ENCODE measurements at places on chromosomes 6 and 20.
A peak's percentile ranks its signal among the peaks of the same experiment; 100 is the strongest.

DNA sequence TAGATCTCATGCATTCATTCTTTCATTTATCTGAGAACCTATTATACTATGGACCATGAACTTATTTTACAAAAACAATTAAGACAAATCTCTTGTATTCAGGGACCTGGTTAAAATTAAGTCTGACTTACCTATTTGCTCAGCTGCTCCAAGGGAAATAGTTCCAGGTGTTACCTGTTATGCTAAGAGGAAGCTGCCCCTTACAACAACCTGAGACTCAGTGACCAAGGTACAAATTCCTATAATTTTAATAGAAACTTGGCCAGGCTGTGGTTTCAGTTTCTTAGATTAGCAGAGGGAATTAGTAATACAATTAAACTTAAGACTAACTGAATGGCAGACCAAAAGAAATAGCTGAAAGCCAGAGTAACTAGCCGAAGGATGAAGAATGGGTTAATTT, 48.2 kb upstream of the GMPR start:
- no peak for DNase-seq

DNA sequence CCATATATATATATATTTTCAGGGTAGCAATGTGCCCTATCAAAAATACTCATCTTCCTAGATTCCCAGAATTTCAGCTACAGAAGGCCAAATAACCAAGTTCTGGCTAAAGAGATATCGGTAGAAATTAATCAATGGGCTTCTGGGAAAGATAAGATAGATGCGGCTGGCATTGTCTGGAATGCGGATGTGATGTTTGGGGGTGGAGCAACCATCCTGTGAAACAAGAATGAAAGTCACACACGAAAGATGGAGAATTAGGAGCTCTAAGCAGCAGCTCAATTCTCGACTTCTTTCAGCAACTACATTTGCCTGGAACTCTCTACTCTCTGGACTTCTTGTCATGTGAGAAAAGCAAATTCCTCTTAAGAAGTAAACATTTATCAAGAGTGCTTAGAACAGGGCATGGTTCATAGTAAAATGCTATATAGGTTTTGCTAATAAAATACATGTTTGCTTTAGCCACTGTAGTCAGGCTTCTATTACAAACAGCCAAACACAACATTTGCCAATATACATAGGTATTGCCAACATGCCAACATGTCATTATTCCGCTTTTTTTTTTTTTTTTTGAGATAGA, 90.8 kb downstream of the CLIC5 start:
- no peak for DNase-seq

DNA sequence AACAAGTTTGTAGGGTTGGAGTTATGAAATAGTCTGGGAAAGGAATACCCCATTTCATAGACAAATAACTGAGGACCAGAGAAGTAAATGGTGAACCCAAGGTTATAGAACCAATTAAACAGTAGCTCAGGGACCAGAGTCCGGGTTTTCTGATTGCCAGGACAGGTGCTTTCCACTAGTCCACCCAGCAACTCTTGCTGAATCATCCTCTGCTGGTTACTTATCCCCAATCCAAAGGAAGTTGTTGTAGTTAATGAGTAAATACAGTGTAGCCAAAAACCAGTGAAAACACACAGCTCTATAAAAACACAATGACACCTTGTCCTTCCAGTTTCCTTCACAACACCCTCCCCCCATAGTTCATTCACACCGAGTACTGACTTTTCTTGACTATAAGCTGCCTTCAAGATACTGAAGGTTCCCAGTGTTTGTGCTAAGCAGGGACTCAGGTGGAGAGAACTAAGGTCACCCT, 766 bp upstream of the TINAG start:
- DNase-seq = no peak

GRCh38 chr6:30696432-30696831, 5.6 kb upstream of the NRM start:
- no peak for DNase-seq

- DNase-seq = no peak
Observed at GRCh38 chr20:1490643-1491195, 501 bp downstream of the SIRPB2 start.

DNA sequence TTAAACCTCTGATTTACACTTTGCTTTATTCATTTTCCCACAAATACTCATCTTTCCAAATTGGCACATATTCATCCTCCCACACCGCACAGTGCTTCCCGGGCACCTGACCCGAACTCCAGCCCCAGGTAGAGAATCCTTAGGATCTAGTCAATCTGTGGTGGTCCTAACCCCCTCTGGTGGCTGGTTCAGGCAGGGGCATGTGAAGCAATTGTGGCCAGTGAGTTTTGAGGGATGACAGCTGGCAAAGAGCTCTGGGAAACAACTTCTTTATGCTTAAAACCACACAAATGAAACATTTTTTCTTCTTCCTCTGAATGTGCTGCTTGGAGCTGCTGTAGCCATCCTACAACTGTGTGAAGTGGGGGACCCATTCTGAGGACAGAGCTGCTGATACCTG, 54.7 kb downstream of the ELOVL5 start:
- peak; percentile 58 for DNase-seq

DNA sequence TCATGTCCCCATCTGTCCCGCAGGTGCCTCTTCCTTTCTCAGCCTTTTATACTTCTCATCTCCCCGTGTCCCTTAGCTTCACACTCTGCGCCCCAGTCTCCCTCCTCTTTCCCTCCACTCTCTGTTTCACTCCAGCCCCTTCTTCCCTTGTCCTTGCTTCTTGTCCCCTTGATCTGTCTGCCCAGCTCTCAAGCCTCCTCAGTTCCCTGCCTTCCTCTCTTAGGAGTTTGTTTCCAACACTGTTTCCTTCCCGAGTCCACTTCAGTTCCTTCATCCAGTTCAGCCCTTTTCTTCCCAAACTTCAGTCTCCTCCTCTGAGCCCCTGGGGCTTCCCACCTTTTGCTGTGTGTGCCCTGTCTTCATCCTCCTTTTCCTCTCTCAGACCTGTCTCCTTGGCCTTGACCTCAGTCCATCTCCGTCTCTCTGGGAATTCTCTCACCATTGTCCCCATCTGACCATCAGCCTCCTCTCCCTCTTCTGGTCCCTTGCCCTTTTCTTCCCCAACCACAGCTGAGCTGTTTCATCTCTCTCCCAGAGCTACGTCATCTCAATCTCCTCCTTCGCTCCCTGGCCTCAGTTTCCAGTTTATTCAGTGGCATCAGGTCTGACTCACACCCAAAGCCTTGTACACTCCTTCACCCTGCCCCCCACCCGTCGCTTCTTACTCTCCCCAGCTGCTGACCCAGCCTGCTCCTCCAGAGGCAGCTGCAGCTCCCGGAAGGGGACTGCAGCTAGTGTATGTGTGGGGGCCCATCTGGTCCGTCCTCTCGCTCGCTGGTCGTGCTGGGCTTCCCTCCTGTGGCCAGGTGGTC, 2.7 kb upstream of the DDR1 start:
- DNase-seq = no peak

DNA sequence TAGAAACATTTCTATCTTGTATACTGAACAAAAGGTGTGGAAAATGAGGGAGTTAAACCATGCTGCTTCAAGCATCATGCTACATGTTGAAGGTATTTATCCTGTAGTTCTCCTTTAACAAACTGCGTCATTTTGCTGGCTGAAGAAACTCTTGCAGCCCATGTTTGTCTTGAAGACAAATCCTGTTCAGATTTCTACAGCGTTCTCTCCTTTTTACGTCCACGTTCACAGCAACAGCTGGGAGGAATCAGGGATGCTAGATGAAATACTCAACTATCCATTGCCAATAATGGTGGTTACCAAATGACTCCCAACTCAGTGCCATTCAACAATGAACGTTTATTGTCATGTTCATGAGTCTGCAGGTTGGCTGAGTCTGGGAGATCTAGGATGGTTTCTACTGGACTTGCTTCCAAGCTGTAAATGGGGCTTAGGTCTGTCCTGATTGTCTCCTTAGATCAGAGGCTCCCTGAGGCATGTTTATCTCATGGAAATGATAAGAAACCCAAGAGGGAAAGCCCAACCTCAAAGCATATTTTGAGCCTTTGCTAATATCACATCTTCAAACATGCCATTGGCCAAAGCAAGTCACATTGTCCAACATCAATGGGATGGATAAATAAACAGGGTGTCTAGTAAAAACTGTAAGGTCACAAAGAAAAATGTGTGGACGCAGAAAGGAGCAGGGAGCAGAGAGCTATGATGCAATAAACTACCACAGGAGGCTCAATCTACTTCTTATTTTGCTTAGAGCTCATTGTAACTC, 2.7 kb upstream of the PLCB1 start:
- no peak for DNase-seq

- no peak for DNase-seq
Observed at GRCh38 chr6:153594871-153595270, 444.2 kb upstream of the OPRM1 start.

DNA sequence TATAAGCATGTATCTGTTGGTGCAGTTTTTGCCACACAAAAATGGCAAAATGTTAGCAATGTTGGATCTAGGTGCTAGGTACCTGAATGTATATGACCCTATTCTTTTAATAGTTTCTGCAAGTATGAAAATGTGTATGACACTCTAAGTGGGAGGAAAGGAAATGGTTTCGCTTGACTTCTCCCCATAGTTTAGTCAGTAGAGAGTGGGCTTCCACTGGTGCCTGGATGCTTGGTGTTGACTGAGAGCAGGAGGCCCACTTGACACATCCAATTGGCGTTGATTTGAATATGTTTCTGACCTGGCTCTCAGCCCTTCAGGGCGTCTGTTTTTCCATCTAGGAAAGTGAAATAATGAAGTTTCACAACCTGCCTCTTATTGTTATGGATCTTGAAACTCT, 41.8 kb upstream of the GABRR1 start:
- no peak for DNase-seq

- DNase-seq = no peak
Observed at GRCh38 chr6:108164815-108165706, 761 bp upstream of the NR2E1 start.

Data from hematopoietic multipotent progenitor cell treated with erythropoietin and hydrocortisone succinate and interleukin-3 and kit ligand, for 6 days (in vitro differentiated cells).